ENCODE measurements at places on chromosomes 13 and 19. TPM values are rescaled to one million over a fixed set of nuclear protein-coding genes. Genes with fewer than 3 reads are reported as not detected.

Gene FCGBP
- polyA plus RNA-seq = 5.6 TPM

Gene EFNB2
- polyA plus RNA-seq = 142 TPM

Gene ZNF253
- 27.6 TPM for polyA plus RNA-seq

Gene KLK8
- polyA plus RNA-seq = 0.90 TPM

Gene IGFL3
- not detected for polyA plus RNA-seq

Gene LAIR1
- 4.5 TPM for polyA plus RNA-seq

Gene BRME1
- polyA plus RNA-seq = 9.6 TPM

Gene PLIN5
- 2.6 TPM for polyA plus RNA-seq

Gene MAB21L1
- 0.06 TPM for polyA plus RNA-seq

Gene C1QTNF9B
- polyA plus RNA-seq = 0.85 TPM

Gene KCNN1
- polyA plus RNA-seq = 7.2 TPM

Gene MEIOSIN
- not detected for polyA plus RNA-seq

Gene ZNF211
- 34.8 TPM for polyA plus RNA-seq

Gene DGKH
- polyA plus RNA-seq = 4.2 TPM

Gene ZSCAN4
- polyA plus RNA-seq = 0.16 TPM

Gene SLC6A16
- 1.8 TPM for polyA plus RNA-seq

GRCh38 chr19:35913589-35913988 is 5.5 kb upstream of the TYROBP start:
- DNase-seq = no peak

DNA sequence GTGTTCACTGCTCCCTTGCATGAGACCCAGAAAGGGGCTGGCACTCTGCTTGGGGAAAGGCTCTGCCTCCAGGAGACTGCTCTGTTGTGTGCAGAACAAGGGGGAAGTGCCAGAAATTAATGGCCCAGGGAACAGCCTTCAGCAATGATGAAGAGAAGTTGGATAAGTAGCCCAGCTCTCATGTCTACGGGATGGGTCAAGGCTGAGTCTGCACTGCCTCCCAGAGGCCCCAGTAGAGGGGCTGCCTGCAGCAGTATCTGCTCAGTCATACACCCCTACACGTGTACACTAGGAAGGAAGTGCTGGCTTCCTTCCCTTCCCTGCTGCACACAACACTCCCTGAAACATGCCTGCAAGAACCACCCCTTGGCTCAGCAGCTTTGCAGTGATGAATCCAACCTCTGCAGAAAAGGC is 54.6 kb upstream of the URI1 start:
- DNase-seq = no peak

DNA sequence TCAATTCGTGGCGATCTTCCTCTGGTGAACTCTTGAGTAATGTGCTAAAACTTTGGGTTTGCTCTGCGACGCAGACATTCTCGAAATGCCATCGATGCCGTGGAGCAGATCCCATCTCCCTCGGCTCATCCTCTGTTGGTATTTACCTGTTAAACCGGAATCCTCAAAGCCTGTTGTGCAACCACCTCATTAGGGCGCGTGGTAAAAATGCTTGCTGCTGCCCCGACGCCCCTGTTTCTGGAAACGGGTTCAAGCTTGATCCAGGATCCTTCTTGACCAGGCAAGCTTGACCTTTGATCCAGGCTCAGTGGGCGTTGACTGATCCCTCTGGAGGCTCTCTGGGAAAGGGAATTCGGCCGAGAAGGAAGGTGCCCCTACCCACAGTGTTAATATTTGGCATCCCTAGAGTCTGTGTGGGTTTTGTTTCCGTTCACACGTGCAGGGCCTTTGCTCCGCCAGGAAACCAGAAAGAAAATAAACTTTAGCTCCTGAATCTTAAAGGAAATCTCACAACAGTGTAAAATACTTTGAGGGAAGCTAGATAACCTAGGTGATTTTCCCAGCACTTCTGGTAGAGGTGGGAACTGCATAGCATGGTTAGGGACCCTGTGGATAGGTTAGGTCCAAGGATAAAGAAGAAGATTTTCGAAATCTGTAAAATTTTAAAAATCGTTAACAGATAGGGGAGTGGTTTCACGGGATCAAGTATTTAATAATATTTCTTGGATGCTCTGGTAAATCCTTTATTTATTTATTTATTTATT is 1.1 kb downstream of the LSM14A start:
- DNase-seq = peak; percentile 59

- no peak for DNase-seq
These were observed 165.5 kb upstream of the KLF12 start for GRCh38 chr13:74299721-74300120.

- DNase-seq = no peak
These were observed 256.5 kb downstream of the UQCRFS1 start for GRCh38 chr19:28956421-28956820.

DNA sequence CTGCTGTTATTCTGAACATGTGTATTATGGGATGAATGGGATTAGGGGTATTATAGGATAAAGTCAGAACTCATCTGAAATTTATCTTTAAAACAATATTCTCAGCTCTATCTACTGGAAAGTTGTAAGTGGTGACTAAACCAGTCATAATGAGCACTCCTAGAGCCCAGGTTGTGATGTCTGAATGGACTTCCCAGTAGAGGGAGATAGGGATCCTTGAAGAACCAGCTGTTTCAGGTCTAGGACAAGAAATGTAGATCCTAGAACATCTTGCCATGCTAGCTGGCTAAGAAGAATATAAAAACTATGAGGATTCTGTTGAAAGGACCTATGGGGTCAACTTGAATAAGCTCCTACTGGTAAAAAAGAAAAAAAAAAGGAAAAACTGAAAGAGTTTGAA is 310.8 kb downstream of the SLC7A1 start:
- DNase-seq = no peak

DNA sequence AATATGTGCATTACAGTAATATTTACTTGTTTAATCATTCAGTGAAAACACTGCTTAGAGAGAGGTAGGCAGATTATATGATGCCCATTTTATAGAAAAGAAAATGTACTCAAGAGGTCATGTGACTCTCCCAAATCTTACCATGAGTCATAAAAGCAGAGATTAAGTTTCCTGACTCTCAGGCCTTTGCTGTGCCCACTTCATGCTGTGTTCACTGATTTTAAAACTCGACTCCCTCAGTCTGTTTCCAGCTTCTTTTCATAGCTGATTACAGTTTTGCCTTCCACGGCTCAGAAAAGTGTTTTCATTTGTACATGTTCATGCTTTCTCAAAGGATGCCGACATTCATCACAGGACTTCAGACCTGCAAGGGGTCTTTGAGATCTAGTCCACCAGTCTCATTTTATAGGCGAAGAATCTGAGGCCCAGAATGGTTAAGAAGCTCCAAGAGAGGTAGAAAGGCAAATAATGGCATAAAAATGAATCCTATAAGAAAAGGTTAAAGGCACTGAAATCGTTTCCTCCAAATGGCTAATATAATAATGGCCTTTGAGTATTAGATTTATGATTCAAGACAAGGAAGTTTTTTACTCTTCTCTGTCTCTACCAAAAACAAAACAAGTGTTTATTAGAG is 9.0 kb upstream of the IPO5 start:
- DNase-seq = no peak

DNA sequence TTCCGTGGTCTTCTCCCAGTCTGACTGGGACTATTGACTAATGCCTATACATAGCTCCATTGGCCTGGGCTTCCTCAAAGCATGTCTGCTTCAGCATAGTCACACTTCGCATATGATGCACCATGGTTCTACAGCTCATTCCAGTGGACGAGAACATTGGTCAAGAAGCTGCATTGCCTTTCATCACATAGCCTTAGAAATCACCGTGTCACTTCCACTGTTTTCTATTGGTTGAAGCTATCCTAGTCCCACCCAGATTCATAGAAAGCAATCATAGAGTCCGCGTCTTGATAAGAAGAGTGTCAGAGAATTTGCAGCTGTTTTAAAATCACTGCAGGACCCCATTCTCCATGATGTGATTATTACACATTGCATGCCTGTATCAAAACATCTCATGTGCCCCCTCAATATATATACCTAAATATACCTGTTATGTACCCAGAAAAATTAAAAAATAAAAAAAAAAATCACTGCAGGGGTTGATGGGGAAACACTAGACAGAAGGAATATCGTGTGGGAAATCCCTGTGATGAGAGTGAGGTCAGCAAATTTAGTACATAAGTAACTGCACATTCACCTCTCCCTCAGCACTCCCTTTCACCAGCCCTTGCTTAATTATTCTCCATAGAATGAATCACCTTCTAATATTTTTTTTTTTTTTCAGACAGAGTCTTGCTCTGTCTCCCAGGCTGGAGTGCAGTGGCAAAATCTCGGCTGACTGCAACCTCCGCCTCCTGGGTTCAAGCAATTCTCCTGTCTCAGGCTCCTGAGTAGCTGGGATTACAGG is 2.2 kb upstream of the ARHGAP33 start:
- DNase-seq = no peak

DNA sequence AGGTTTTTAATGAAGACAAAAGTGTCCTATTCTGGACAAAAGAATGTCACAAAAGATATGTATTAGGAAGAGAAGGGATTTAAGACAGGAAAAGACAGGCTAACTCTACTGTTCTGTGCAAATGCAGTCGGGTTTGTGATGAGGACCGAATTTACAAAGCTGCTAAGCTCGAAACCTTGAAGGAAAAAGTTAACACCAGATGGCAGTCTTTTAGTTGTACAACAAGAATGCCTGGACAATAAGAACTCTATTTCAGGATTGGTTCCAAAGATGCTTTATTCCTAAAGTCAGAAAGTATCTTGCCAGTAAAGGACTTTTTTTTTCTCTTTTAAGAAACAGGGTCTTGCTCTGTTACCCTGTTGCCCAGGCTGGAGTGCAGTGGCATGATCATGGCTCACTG is 51.1 kb downstream of the HS6ST3 start:
- DNase-seq = no peak

DNA sequence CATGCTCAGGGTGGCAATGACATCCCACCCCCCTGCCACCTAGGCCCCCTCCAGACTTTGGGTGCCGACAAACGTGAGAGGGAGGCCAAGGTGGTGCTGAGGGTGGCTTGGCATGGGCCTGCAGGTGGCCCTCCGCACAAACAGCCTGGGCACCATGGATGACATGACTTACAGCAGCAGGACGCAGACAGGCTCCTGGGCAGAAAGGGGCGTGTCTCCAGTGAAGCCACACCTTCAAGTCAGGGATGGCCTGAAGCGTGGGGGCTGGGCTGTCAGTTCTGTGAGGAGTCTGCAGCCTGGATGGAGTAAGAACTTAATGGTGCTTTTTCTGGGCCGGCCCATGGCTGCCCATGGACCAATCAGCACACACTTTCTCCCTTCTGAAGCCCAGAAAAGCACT is 25.3 kb downstream of the POMP start:
- DNase-seq = no peak

DNA sequence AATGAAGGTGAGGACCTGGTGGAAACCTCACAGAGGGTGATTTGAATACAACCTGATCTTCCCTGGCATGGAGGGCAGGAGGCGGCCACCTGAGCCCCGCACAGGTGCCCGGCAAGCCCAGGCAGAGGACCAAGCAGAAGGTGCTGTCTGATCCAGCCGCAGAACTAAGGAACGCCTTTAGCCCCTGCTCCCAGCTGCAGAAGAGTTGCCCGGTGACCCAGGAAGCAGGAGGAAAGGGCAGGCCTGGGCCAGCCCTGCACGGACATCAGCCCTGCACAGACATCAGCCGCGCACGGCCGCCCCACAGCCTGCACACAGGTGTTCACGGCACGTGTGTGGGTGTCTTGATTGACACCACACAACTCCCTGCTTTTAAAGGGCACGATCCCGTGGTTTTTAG is 43.1 kb downstream of the RASA3 start:
- DNase-seq = no peak

GRCh38 chr19:46513461-46514236 is 18.0 kb upstream of the PNMA8B start:
- no peak for DNase-seq

- no peak for DNase-seq
These were observed 2.9 kb upstream of the ZNF700 start for GRCh38 chr19:11921852-11922495.

DNA sequence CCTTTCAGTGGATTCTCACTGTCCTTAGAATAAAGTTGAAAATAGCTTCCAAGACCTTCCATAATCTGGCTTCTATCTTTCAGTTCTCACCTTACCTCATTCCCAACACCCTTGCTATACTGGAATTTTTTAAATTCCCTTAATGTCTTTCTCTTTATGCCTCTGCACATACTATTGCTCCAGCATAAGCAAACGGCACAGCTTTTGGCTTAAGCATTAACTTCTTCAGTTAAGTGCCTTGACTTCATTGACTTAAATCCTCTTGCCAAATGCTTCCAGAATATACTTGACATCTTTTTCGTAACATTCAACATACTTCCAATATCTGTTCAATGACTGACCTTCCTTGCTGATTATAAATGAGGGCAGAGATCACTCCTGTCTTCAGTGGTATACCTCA is 34.0 kb downstream of the SERPINE3 start:
- no peak for DNase-seq

GRCh38 chr13:110261166-110262081 is 45.5 kb downstream of the COL4A1 start:
- DNase-seq = no peak

GRCh38 chr13:62176051-62176450 is 760.4 kb upstream of the PCDH20 start:
- DNase-seq = no peak

DNA sequence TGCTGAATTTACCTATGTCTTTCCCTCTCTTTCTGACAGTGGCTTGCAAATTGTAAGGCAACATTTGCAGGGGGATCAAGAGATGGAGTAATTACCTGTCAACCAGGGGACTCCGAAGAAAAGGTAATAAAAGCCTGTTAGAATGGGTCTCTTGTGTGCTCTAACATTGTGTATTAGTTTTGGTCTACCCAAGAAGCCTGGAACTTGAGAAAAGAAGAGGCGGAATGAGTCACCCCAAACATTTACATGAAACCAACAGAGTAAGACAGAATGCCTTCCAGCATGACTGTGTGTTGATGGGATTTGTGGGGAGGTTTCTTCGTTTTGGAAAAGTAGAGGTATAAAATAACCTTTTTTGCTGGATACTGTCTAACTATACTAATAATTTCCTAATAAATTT is 36.7 kb downstream of the ZAR1L start:
- no peak for DNase-seq

DNA sequence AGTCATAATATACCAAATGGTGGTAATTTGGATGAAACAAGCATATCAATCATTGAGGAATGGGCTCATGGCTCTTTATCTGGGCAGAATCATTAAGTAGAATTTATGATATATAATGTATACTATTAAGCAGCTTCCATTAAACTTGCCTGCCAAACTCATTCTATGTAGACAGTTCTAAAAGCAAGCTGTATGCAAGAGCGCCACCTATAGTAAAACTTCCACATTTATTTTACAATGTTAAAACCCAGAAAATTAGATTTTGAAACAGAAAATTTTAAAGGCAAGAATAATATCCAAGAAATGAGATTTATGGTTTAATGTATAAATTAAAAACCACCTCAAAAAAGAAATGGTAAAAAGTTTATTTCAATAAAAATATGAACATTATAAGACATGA is 161.5 kb downstream of the MZT1 start:
- no peak for DNase-seq

Data from left renal cortex interstitium (tissue), 4 donors.